ENCODE measurements at places on chromosomes 3 and 15.

DNA sequence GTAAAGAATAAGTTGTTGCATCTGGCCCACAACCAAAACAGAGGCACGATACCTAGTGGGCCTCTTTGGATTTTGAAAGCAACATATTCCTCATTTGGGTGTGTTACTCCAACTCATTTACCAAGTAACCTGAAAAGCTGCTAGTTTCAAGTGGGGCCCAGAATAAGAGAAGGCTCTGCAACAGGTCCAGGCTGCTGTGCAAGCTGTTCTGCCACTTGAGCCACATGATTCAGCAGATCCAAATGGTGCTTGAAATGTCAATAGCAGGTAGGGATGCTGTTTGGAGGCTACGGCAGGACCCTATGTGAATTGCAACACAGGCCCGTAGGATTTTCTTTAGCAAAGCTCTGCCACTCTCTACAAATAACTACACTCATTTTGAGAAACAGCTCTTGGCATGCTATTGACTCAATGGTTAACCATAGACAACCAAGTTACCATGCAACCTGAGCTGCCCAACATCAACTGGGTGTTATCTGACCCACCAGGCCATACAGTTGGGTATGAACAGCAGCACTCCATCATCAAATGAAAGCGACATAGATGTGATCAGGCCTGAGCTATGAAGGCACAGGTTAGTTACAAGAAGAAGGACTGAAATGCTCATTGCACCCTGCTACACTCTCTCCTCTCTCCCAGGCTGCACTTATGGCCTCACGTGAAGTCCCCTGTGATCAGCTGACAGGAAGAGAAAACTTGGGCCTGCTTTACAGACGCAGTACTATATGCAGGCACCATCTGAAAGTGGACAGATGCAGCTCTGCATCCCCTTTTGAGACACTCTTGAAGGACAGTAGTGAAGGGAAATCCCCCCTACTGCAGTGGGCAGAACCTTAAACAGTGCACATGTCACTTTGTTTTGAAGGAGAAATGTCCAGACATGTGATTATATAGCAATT, 9.5 kb upstream of the MCF2L2 start:
- DNase-seq = no peak

GRCh38 chr15:70280781-70281180, 183.1 kb upstream of the TLE3 start:
- DNase-seq = no peak

DNA sequence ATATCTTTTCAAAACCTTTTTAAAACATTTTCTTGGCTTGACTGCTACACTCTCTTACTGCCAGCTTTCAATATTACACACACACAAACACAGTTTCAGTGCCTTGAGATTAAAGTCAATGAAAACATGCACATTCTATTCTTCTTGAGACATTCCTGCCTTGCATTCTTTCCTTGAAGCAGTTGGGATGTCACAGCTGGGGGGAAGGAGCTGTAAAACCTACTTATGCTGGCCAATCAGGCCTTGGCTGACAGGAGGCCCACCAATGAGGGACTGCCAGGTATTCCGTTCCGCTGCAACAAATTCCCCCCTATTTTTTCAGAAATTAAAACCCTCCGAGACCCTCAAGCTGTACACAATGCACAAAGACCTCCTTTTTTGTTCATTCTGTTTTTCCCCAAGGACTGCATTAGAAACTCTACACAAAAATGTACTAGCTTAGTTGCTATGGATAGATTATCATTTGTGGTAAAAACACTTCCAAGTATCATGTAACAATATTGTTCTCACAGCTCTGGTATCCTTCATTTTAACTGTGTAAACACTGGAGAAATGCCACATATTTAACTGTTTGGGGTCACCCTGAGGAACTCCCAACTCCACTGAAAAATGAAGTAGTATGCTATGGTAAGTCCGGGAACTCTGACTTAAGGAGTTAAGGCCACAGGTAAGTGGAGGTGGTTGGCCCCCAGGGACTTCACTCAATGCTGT, 18.5 kb downstream of the FSTL1 start:
- peak; percentile 67 for DNase-seq

- peak; percentile 9 for DNase-seq
Measured at GRCh38 chr3:87350367-87351199, 74.2 kb upstream of the POU1F1 start.

- no peak for DNase-seq
Measured at GRCh38 chr3:132898141-132898540, 140.1 kb upstream of the TMEM108 start.

- DNase-seq = no peak
Measured at GRCh38 chr3:193879099-193879863, 256.7 kb upstream of the HES1 start.

Data from SJCRH30 (cell line).